ENCODE measurements at places on chromosomes 12 and 14. TPM values are rescaled to one million over a fixed set of nuclear protein-coding genes. Genes with fewer than 3 reads are reported as not detected.

DNA sequence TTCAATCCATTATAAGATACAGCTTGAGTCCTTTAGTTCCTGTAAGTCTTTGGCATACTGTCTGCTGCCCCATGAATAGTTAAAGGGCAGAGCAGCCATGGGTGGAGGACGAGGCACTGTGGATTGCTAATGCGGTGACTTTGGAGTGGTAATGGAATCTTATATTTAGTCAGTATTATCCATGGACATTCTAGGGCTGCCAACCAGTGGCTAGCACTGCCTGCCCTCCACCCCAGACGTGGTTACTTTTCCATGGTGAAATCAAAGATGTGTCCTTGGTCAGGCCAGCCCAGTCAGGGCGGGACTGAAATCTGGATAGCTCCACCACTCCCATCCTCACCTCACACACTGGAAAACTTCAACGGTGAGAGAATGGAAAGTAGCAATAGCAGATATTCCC lies 2.3 kb downstream of the TTC9 start:
- peak overlapping the region; percentile 95 for H3K4me3 ChIP-seq
- no peak for DNase-seq
- H3K36me3 ChIP-seq: no peaks in the 10 kb centered on the region
- no peak overlapping the region for H3K27ac ChIP-seq
- H3K4me1 ChIP-seq: peaks cover 16% of the 10 kb centered on the region

- H3K4me1 ChIP-seq: no peaks in the 10 kb centered on the region
- H3K27ac ChIP-seq: no peak overlapping the region
- H3K27me3 ChIP-seq: no peaks in the 10 kb centered on the region
- H3K4me3 ChIP-seq: no peak overlapping the region
- H3K36me3 ChIP-seq: no peaks in the 10 kb centered on the region
- no peak for DNase-seq
Observed at GRCh38 chr12:58804749-58805148, 115.6 kb downstream of the LRIG3 start.

DNA sequence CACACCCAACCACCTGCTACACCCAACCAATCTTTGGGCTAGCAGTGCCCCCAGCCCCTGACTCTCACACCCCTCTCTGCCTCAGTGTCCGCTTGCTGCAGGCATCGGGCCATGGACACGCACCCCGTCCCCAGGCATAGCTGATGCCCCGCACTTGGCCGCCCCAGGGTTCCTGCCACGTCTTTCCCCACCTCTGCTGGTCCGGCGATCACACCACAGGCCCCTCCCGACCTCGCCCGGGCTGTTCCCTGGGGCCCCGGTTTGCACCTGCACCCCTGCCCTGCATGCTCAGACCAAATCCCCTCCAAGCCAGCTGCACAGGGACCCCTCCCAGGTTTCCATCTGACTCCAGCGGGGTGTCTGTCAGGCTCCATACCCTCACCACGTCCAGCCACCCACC lies 38.3 kb downstream of the BEGAIN start:
- no peak for DNase-seq
- H3K27ac ChIP-seq: no peak overlapping the region
- H3K4me3 ChIP-seq: no peak overlapping the region
- no peaks in the 10 kb centered on the region for H3K36me3 ChIP-seq

DNA sequence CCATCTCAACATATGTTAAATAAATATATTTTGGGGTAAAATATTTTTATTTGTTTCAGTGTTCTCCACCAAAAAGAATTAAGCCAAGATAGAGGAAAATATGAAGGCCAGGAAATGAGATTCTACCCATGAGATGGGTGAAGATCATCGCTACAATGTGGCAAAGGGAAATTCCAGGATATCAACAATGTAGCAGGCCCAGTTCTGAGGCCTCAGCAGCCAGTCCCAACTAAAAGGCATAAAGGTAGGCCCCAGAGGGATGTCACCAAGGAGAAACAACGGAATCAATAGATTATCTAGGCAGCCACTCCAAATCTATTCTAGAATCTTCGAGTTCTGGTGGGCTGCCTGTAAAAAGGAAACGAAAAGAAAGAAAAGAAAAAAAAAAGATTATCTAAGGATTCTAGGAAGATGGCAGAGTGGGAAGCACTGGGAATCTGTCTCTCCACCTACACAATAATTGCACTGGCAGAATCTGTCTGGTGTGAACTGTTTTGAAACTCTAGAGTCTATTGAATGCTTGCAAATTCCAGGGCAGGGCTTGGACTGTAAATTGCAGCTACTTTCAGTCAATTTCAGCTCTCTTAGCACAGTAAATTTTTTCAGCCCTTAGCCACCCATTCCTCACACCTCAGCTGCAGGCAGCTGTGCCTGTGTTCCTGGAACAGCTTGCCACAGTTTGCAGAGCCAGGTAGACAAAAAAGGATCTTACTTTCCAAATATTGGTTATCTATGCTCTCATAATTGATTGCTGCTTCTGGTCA lies 33.1 kb upstream of the MMP19 start:
- no peaks in the 10 kb centered on the region for H3K27me3 ChIP-seq
- no peaks in the 10 kb centered on the region for H3K4me1 ChIP-seq
- DNase-seq: no peak
- H3K27ac ChIP-seq: no peak overlapping the region
- H3K36me3 ChIP-seq: peaks cover 10% of the 10 kb centered on the region

DNA sequence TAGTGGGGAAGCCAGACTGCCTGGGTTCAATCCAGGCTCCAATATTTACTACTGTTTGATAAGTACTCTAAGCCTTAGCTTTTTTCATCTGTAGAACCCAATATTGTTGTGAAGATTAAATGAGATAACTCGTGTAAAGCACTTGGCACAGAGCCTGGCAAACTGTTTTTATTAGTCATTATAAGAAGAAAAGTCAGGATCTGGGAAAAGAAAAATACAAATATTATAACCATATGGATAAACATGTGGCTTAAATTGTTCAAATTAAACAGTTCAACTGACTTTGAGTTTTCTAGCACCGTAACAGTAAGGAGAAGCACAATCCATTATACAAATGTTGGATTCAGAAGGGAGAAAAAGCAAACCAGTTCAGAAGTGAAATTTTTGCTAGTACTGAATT lies 22.0 kb upstream of the CDK17 start:
- DNase-seq: no peak
- H3K4me3 ChIP-seq: no peak overlapping the region
- no peak overlapping the region for H3K27ac ChIP-seq
- peaks cover 3% of the 10 kb centered on the region for H3K27me3 ChIP-seq

DNA sequence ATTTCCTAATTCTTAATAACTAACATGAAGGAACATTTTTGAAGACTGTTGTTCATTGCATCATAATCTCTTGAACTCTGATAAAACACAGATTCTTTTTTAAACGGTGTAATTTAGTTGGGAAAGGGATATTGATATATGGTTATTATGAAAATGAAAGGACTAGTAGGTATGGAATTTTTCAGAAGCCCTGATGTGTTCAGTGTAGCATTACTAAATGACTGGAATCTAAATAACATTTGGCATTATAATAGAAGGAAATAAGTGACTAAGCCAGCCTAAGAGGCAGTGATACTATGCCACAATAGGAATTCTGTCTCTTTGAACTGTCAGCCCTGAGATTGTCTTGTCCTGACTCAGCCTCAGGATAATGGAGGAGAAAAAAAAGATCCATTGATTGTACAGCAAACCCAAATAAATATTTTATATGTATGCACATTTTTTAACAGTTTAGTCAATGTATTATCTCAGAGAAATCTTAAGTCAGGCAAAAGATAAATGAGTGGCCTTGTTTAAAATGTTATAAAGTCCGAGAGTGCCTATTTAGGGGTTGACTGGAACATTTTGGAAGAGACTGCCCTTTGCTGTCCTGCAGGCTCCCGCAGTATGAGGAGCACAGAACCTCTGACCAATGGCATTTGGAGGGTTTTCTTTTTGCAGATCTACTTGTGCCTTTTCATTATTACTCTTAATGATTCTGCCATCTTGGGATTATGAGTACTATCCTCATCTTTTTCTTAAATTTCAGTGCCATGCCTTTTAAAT lies 271.2 kb downstream of the EGLN3 start:
- H3K4me3 ChIP-seq: no peak overlapping the region
- no peaks in the 10 kb centered on the region for H3K36me3 ChIP-seq
- peaks cover 11% of the 10 kb centered on the region for H3K4me1 ChIP-seq
- H3K27me3 ChIP-seq: peaks cover 1% of the 10 kb centered on the region

DNA sequence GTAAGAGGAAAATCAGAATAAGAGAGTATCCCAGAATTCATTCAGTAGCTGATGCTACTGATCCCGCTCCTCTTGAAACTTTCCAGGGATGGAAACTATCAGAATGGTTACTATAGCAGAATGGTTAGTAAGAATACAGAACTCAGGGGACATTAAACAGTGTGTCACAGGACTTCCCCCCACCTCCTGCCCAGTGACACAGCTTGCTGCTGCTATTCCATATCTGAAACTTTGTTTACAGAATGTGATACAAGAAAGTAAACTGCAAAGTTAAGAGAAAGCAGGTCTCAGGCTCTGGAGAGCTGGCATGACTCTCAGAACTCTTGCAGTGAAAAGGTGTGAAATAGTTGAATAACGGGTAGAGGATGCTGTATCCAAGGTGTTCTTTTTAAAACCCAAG lies 3.4 kb downstream of the SPX start:
- no peak overlapping the region for H3K27ac ChIP-seq
- peaks cover 2% of the 10 kb centered on the region for H3K27me3 ChIP-seq
- H3K4me1 ChIP-seq: no peaks in the 10 kb centered on the region
- H3K36me3 ChIP-seq: peaks cover 8% of the 10 kb centered on the region
- no peak for DNase-seq

GRCh38 chr12:109018296-109018695 lies 2.6 kb downstream of the SVOP start:
- peaks cover 5% of the 10 kb centered on the region for H3K36me3 ChIP-seq
- peak; percentile 52 for DNase-seq
- H3K27ac ChIP-seq: peak overlapping the region; percentile 65
- H3K4me1 ChIP-seq: peaks cover 10% of the 10 kb centered on the region
- H3K4me3 ChIP-seq: peak overlapping the region; percentile 83

DNA sequence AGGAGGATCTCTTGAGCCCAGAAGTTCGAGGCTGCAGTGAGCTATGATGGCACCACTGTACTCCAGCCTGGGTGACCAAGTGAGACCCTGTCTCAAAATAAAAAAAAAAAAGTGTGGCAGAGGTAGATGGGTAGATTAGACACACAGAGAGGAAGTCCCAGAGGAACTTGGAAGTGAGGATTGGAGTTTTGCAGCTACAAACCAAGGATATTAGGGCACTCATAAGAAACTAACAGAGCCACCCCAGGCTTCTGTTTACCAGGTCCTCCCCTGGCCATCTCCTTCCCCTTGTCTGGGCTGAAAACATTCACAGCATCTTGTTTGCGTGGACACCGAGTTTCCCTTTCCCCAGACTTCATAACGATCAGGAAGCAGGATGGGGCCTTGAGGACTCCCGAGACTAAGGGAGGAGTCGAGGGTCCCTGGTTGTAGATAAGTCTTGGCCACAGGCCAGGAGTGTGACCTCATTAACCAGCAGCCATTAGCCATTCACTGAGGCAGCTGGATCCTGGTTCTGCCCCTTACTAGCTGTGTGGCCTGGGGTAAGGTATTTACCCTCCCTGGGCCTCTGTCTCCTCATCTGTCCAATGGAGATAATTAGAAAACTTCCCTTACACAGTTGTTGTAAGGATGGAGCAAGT lies 2.1 kb downstream of the MAP1LC3B2 start:
- no peak overlapping the region for H3K4me3 ChIP-seq
- H3K27me3 ChIP-seq: no peaks in the 10 kb centered on the region
- peaks cover 5% of the 10 kb centered on the region for H3K4me1 ChIP-seq
- no peak for DNase-seq
- no peak overlapping the region for H3K27ac ChIP-seq

- H3K27me3 ChIP-seq: peaks cover 6% of the 10 kb centered on the region
- H3K36me3 ChIP-seq: no peaks in the 10 kb centered on the region
- H3K4me1 ChIP-seq: peaks cover 2% of the 10 kb centered on the region
- DNase-seq: no peak
Observed at GRCh38 chr14:81177225-81177624, 43.5 kb downstream of the GTF2A1 start.

- DNase-seq: peak; percentile 81
- H3K27ac ChIP-seq: no peak overlapping the region
- H3K36me3 ChIP-seq: no peaks in the 10 kb centered on the region
- peaks cover 45% of the 10 kb centered on the region for H3K27me3 ChIP-seq
Observed at GRCh38 chr14:37594238-37594970, 645 bp downstream of the FOXA1 start.

- H3K27ac ChIP-seq: no peak overlapping the region
- peaks cover 5% of the 10 kb centered on the region for H3K4me1 ChIP-seq
- no peaks in the 10 kb centered on the region for H3K36me3 ChIP-seq
- peaks cover 13% of the 10 kb centered on the region for H3K27me3 ChIP-seq
Observed at GRCh38 chr14:94486883-94487282, 10.9 kb upstream of the SERPINA9 start.

GRCh38 chr14:71060274-71060673 lies 153.0 kb downstream of the PCNX1 start:
- H3K27me3 ChIP-seq: peaks cover 3% of the 10 kb centered on the region
- no peaks in the 10 kb centered on the region for H3K4me1 ChIP-seq
- no peak overlapping the region for H3K27ac ChIP-seq
- no peak for DNase-seq
- no peak overlapping the region for H3K4me3 ChIP-seq

DNA sequence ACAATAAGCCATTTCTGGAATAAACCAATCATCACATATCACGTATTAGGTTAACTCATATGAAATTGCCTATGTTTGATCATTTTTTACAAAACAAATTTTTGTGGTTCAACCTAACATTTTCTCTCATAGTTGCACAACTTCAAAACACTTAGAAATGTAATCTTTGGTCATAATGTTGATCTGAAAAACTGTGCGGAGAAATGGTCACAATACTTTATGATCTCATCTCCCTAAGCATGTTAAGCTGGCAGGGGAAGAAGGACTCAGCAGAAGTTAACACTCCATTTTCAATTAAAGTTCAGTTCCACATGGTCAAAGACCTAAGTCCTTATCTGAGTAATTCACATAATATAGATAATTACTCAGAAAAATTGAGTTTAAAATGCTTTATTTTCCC lies 194.8 kb downstream of the CAPZA3 start:
- H3K27ac ChIP-seq: no peak overlapping the region
- DNase-seq: no peak
- H3K4me1 ChIP-seq: peaks cover 13% of the 10 kb centered on the region

DNA sequence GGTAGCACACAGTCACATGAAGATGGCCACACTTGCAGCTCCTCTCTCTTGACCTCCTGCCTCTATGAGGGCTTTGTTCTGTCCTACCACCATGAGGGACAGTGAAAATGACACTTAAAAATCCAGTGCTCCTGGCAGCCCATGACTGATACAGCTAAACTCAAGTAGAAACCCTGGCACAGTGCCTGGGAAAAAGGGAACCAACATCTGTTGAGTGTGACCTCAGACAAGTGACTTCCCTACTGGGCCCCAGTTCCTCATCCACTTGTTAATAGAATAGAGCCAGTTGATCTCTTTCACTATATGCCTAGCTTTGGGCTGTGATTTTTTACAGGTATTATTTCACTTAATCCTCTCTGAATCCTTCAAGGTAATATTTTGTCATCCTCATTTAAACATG lies 4.8 kb downstream of the GUCY2C start:
- no peak overlapping the region for H3K27ac ChIP-seq
- H3K4me3 ChIP-seq: no peak overlapping the region
- DNase-seq: no peak
- no peaks in the 10 kb centered on the region for H3K4me1 ChIP-seq
- no peaks in the 10 kb centered on the region for H3K27me3 ChIP-seq

The ALX1 gene
- 3.8 TPM for total RNA-seq

The FAM90A1 gene
- total RNA-seq: 0.54 TPM

The CISTR gene
- total RNA-seq: not detected

The PRR4 gene
- total RNA-seq: 7.5 TPM

The PIP4K2C gene
- total RNA-seq: 27.5 TPM

The GSG1 gene
- not detected for total RNA-seq

The POTEG gene
- not detected for total RNA-seq
